A549 treated with Hydrocortisone at 1 μM for 4 hours (cell line): ENCODE measurements at places on chromosomes 12 and 14. TPM values are rescaled to one million over a fixed set of nuclear protein-coding genes. Genes with fewer than 3 reads are reported as not detected.

MYO1A gene
- total RNA-seq, result 0.21 to 0.40 TPM (median 0.23 TPM) in 5 replicates

ADAM21 gene
- 0.03 TPM in 2 of 5 replicates, not detected in the others for total RNA-seq

TNFAIP2 gene
- 270 to 315 TPM (median 301 TPM) in 5 replicates for total RNA-seq

ZFYVE21 gene
- total RNA-seq, result 35.8 to 45.2 TPM (median 40.1 TPM) in 5 replicates

CCDC196 gene
- total RNA-seq, result not detected in 5 replicates

RNU4-1 gene
- total RNA-seq, result 13.1 to 86.0 TPM in 2 of 5 replicates, not detected in the others

CAPZA3 gene
- total RNA-seq, result not detected in 5 replicates

KRT2 gene
- not detected in 5 replicates for total RNA-seq

OR10G2 gene
- total RNA-seq, result not detected in 5 replicates

RAB3IP gene
- total RNA-seq, result 12.1 to 16.4 TPM (median 15.6 TPM) in 5 replicates

TRPV4 gene
- 0.06 to 0.16 TPM (median 0.13 TPM) in 5 replicates for total RNA-seq

AVPR1A gene
- total RNA-seq, result 0.01 to 0.12 TPM (median 0.03 TPM) in 5 replicates

SYT1 gene
- total RNA-seq, result 4.1 to 7.0 TPM (median 5.3 TPM) in 5 replicates

CLMN gene
- total RNA-seq, result 5.0 to 7.4 TPM (median 6.0 TPM) in 5 replicates

HOXC10 gene
- 2.6 to 3.1 TPM (median 2.9 TPM) in 5 replicates for total RNA-seq

CRACR2A gene
- total RNA-seq, result 1.2 to 2.2 TPM (median 1.6 TPM) in 5 replicates

DTX3 gene
- total RNA-seq, result 16.2 to 18.9 TPM (median 18.6 TPM) in 5 replicates

B4GALNT3 gene
- 0.47 to 0.71 TPM (median 0.60 TPM) in 5 replicates for total RNA-seq

GLT8D2 gene
- total RNA-seq, result 0.20 to 0.44 TPM (median 0.23 TPM) in 5 replicates

DEPDC4 gene
- total RNA-seq, result 0.28 to 1.5 TPM (median 1.2 TPM) in 5 replicates

TCL1B gene
- total RNA-seq, result not detected in 5 replicates

RABGGTA gene
- total RNA-seq, result 15.6 to 18.0 TPM (median 17.0 TPM) in 5 replicates

ARHGEF40 gene
- 7.4 to 9.9 TPM (median 8.6 TPM) in 5 replicates for total RNA-seq

TMPRSS12 gene
- not detected in 5 replicates for total RNA-seq

TEX52 gene
- total RNA-seq, result not detected in 5 replicates

ASCL1 gene
- 0.03 TPM in 1 of 5 replicates, not detected in the others for total RNA-seq

NKX2-1 gene
- 0.05 to 0.10 TPM in 2 of 5 replicates, not detected in the others for total RNA-seq

WNT1 gene
- 0.07 to 0.15 TPM (median 0.12 TPM) in 5 replicates for total RNA-seq

TCHP gene
- 14.1 to 17.4 TPM (median 16.1 TPM) in 5 replicates for total RNA-seq

CACNA2D4 gene
- not detected in 5 replicates for total RNA-seq

INHBE gene
- total RNA-seq, result 0.05 to 0.09 TPM in 2 of 5 replicates, not detected in the others

A2ML1 gene
- not detected in 5 replicates for total RNA-seq

JPH4 gene
- total RNA-seq, result 0.06 to 0.10 TPM (median 0.08 TPM) in 5 replicates

CD163 gene
- 0.03 to 0.05 TPM (median 0.03 TPM) in 3 of 5 replicates, not detected in the others for total RNA-seq

RIPK3 gene
- not detected in 5 replicates for total RNA-seq

LMNTD1 gene
- not detected in 5 replicates for total RNA-seq

ESPL1 gene
- total RNA-seq, result 17.1 to 22.0 TPM (median 18.8 TPM) in 5 replicates

ANGEL1 gene
- total RNA-seq, result 6.2 to 8.7 TPM (median 8.0 TPM) in 5 replicates

C14orf132 gene
- 4.4 to 7.0 TPM (median 5.5 TPM) in 5 replicates for total RNA-seq

SIX4 gene
- 1.1 to 3.1 TPM (median 2.8 TPM) in 5 replicates for total RNA-seq

SERPINA4 gene
- total RNA-seq, result 0.05 to 0.08 TPM (median 0.06 TPM) in 3 of 5 replicates, not detected in the others

IFI27L2 gene
- 48.8 to 58.4 TPM (median 51.5 TPM) in 5 replicates for total RNA-seq

SMCO3 gene
- total RNA-seq, result not detected in 5 replicates
